ENCODE measurements at places on chromosomes 5 and 9.

DNA sequence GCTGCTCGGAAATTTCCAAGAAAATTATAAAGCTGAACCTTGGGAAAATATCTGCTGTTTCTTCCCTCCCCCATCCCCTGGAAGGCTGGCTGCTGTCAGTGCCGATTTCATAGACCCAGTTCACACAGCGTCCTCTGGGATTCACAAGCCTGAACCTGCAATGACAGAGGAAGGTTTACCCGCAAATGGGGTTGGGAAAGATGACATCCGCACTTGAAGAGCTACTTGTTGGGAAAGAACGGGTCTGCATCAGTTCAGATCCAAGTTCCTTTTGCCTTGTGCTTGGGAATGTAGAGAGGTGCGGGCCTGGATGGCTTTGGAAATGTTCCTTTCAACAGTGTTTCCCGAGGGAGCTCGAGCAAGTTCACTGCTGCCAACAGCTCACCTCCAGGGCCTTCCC, 13.9 kb downstream of the PCDH12 start:
- DNase-seq = no peak

DNA sequence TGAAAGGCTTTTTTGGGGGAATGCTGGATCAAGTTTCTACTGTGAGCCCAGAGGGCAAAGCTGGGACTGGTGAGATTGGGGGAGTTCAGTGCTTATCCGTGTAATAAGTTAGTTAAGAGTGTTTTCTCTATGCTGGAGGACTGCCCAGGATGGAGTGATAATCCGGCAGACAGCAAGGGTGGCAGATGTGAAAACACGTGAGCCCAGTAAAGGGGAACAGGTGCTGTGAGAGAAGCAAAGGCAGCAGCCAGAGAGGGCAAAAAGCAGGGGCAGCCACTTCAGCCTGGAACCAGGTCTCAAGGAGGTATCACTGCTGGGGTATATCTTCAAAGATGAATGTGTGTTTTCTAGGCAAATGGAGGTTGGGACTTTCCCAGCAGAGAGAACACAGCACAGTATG, 53.9 kb downstream of the GALNT10 start:
- DNase-seq = no peak

GRCh38 chr5:16455668-16456067, 9.9 kb downstream of the ZNF622 start:
- no peak for DNase-seq

GRCh38 chr9:137295238-137295811, 6.7 kb downstream of the NRARP start:
- DNase-seq = no peak

DNA sequence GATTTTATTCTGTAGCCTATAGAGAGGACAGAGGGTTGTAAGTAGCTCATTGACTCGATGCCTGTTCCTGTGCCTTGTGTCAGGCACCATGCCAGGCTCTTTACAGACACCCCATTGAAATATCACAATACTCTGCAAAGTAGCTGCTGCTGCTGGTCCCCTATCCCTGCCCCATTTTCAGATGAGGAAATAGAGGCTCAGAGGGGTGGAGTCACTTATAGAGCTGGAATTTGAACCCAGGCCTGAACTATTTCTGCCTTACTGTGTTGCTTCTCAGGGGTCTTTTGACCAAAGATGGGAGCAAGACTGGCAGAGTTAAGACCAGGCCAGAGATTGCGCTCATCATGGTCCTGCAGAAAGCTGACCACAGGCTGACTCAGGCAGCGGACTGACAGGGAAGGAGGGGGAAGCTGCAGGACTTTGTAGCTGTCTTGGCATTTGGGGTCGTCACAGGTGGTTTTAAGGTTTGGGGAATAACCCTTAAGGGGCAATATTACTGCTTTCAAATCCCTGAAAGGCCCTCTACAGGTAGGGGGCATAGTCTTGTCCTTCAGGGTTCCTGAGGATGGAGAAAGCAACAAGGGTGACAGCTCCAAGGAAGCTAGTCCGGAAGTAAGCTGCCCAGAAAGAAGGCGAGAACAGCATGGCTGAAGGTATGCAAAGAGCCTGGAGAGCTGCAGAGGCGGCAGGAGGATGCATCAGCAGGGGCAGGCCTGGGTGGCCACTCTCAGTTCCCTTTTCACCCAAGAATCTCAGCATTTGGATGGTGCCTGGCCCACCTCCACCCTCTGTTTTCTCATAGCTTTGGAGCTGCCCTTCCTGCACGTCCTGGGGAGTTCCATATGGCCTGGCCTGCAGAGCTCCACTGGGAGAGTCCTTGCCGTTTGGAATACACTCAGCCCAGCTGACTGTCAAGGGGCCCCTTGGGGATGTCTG, 18.3 kb upstream of the NDST1 start:
- DNase-seq = no peak

- DNase-seq = no peak
Measured at GRCh38 chr9:80175286-80176150, 603.8 kb downstream of the TLE4 start.

- DNase-seq = no peak
Measured at GRCh38 chr9:94081435-94081834, 2.8 kb upstream of the PTPDC1 start.

GRCh38 chr5:103041071-103041676, 78.8 kb downstream of the GIN1 start:
- no peak for DNase-seq

DNA sequence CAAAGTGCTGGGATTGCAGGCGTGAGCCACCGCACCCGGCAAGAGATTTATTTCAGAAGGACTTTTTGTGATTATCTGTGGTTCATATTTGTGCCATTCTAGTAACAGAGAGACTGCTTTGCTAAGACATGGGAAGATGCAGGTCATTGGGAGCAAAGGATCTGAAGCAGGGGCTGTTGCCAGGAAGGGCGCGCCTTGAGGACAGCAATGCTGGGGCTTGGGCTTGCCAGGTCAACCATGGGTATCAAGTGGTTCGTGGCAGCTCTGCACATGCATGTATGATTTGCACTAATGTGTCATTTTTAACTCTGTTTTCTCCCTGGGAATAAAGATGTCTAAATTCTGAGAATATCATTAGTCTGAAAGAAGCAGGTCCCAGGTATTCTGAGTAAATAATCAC, 17.0 kb downstream of the ADAMTS2 start:
- no peak for DNase-seq

- no peak for DNase-seq
Measured at GRCh38 chr9:129206905-129207304, 28.8 kb upstream of the IER5L start.

DNA sequence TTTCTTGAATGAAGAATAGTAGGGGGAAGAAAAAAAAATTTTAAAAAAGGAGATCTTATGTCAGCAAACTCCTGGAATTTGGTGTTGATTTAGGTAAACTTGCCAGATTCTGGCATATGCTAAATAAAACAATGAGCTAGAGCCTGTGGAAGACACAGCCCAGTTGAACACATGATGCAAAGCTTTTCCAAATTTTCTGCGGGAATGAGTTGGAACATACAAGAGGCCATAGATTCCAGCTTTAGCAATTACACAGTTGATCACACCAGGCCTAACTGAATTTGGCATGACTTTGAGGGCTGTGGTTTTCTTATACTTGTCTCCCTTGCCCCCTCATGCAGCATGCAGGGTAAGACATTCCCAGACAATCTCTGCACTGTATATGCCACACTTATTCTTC, 297.0 kb downstream of the SH3GL2 start:
- no peak for DNase-seq

DNA sequence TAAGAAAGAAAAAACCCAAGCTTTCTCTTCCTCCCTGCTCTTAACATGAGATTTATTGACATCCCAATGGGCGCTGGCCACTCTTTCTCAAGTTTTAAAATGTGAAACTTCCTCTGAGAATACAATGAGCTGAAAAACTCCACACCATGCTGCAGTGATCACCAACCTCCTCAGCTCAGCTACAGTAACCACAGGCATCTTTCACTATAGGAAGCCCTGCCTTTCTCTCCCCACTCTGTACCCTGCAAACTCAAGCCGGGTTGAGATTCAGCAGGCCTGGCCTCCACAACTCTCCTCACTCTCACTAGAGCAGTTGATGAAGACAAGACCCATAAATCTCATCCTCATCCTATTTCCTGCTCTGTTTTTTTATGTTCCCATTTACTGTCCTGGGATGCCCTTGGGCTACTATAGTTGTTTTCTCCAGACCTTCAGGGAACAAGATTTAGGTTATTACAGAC, 48.3 kb downstream of the SH3TC2 start:
- DNase-seq = no peak

GRCh38 chr9:108591121-108591520, 264.7 kb downstream of the ACTL7B start:
- no peak for DNase-seq

GRCh38 chr5:91937121-91937520, 554.0 kb upstream of the ARRDC3 start:
- no peak for DNase-seq

DNA sequence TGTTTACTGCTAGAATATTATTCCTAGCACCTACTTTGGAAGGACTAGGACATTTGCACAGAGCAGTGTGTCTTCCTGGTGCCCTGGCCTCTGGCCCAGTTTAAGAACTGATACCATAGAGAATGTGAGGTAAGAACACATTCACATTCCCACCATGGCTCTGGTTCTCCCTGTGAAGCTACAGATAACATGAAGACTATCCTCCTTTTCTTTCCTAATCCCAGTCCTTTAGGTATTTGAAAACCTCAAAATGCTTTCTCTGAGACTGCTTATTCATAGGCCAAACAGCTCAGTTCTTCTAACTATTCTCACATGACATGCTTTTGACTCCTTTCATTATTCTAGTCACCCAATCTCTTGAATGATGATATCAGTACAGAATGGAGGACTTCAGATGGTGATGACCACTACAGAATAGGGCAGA, 11.9 kb downstream of the FAM219A start:
- DNase-seq = no peak

GRCh38 chr5:82601077-82601476, 322.9 kb upstream of the RPS23 start:
- no peak for DNase-seq

- DNase-seq = no peak
Measured at GRCh38 chr5:121870489-121870888, 18.8 kb downstream of the FTMT start.

GRCh38 chr9:131603199-131603598, 57.9 kb downstream of the PRRT1B start:
- DNase-seq = no peak

DNA sequence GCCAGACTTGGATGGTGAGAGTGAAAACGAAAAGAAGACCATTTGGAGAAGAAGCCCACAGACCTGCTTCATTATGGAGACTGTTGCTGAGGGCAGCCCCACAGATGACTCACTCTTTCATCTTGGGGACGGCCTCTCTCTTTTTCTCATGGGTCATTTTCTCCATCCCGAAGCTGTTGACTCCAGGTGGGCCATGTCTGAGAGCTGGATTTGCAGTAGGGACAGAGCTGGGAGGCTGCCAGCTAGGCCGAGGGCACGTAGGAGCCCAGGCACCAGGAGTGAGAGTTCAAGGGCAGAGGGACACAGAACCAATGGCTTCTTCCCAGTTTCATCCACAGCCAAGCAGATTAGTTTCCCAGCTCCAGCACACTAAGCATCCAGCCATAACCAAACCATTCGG, 92.4 kb downstream of the S1PR3 start:
- DNase-seq = no peak

- DNase-seq = no peak
Measured at GRCh38 chr9:115625251-115625650, 507.3 kb upstream of the TNC start.

- no peak for DNase-seq
Measured at GRCh38 chr5:35852084-35852734, 4.5 kb upstream of the IL7R start.

- no peak for DNase-seq
Measured at GRCh38 chr9:130285271-130285670, 19.7 kb downstream of the HMCN2 start.

DNA sequence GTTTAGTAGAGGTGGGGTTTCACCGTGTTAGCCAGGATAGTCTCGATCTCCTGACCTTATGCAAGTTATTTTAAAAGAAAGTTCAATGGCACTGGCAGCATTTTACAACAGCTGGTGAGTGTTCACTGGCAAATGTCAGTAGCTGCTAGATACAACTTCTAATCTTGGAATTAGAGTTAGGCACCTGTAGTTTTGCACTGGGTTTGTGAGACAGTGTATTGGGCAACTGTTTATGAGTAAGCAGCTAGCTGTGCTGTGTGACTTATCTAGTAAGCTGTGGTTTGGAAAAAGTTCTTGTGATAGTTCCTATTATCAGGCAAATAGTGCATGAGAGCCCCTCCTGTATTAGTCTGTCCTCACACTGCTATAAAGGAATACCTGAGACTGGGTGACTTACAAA, 61.5 kb downstream of the UBE2QL1 start:
- no peak for DNase-seq

GRCh38 chr9:96274939-96275338, 27.0 kb downstream of the HSD17B3 start:
- DNase-seq = no peak

DNA sequence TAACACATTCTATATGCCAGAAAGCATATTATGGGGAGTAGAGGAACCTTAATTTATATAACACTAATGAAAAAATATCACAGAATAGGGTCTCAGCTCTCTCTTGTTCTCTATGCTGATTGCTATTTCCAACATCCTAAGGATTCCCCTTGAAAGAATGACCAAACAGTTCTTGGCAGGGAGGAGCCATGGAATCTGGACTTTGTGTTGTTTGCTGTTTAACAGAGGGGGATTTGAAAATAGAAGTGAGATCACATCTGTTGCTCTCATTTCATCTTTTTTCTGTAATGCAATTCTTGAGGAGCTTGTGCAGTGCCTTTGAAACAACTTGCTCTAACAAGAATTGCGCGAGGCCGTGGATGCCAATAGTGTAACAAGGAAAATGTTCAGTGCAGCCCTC, 755.3 kb downstream of the TLE1 start:
- DNase-seq = no peak

- DNase-seq = no peak
Measured at GRCh38 chr9:122978601-122979000, 37.8 kb downstream of the RABGAP1 start.

DNA sequence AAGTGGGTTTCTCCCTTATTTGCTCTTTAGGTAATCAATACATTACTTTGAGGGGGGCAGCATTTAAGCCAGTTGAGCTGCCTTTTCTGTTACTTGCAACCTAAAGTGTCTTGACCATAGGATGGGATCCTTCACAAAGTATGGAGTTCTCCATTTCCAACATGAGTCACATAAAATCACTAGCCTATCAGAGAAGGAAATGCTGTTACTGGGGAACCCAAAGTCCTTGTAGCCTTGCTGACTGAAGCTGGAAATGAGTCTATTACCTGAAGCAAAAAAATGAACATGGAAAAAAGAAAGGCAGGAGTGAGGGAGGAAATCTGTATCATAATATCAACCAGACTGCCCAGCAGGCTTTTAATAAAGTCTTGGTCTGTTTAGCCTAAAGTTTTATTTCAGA, 42.8 kb upstream of the SLIT3 start:
- DNase-seq = no peak

- DNase-seq = no peak
Measured at GRCh38 chr5:112915831-112916230, 6.2 kb downstream of the REEP5 start.

DNA sequence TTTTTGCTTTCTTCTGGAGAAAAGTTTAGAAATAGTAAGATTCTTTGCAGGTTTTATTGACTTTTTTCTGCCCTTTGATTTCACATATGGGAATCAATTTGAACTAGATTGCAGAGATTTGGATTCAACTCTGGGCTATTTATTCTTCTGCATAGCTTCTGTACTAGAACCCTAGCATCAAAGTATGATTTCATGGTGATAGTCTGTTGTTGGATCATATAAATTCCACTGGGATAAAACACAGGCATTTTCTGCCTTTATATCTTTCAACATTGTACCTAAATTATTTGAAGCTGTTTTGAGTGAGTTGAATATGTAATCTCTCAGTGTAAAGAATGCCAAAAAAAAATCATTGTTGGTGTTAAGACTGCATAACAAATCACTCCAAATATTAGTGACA, 458.4 kb upstream of the MPDZ start:
- no peak for DNase-seq
